ENCODE measurements at places on chromosomes 5 and 9.

DNA sequence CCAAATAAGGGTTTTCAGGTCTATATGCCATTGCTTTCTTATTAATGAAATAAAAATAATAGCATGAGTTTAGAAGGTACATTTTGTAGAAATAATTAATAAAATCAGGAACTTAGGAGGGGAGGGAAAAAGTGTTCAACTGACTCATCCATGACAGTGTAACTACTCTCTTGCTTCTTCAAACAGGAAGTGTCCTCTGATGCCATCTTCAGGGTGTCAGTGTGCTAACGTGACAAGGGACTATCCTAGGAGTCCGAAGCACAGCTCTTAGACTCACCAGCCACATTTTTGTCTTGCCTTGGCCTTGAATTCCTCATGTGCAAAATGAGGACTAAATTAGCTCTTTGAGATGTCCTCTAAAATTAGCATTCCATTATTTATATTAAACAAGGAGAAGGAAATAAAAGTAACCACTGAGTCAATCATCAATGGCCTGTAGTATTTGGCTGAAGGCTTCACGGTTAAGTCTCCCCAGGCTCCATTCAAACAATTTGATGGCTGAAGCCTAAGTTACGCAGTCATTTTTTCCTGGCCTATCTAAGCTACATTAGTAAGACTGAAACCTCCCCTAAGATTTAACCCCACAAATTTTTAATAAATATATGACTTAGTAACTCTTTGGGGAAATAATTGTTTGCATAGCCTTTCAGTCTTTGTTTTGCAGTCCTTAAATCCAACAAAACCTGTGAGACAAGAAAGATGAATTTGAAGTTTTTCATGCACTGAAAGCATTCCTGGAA lies 151.1 kb downstream of the ARL15 start:
- DNase-seq = peak; percentile 8

DNA sequence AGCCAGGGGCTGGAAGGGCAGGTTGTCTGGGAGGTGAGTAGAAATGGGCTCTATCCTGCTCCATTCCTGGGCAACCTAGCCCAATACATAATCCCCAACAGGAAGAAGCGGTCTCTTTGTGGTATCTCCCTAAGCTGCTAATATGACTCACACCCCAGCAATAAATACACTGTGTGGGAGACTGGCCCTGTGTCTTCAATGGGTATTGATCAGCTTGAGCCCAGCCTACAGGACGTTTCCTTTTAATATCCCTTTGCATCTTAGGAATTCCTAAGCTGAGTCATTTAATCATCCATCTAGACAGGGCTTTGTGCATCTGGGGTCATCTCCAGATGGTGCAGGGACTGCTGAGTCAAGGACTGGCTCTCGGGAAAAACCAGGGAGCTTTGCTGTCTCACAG lies 207.0 kb upstream of the PANK3 start:
- DNase-seq = no peak

GRCh38 chr9:108094676-108094993 lies 605.1 kb upstream of the KLF4 start:
- DNase-seq = no peak

DNA sequence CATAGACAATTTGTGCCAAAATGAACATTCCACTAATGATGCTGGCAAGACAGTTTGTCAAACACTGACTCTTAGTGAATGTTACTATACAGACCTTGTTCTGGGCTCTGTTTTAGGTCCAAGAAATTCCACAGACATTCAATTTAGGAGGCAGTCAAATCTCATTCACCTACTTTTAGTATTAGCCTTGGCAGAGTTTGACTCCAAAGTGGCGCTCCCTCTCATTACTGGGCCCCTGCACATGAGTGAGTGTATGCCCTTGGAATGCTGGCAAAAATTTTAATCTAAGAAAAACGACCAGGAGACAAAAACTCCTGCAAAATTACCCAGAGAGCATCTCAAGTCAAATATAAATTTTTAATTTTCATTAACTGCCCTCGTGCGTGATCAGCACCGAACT lies 94.9 kb upstream of the SLC27A6 start:
- DNase-seq = no peak

- DNase-seq = no peak
Observed at GRCh38 chr5:91061094-91061493, 322.0 kb downstream of the ARRDC3 start.

GRCh38 chr5:10009802-10010201 lies 239.9 kb downstream of the ATPSCKMT start:
- no peak for DNase-seq

- no peak for DNase-seq
Observed at GRCh38 chr9:2354856-2355696, 266.5 kb upstream of the VLDLR start.

- DNase-seq = no peak
Observed at GRCh38 chr9:109248133-109248581, 72.7 kb downstream of the EPB41L4B start.

- no peak for DNase-seq
Observed at GRCh38 chr5:56561-57290, 35.2 kb upstream of the PLEKHG4B start.

- no peak for DNase-seq
Observed at GRCh38 chr9:131397100-131397790, 3.4 kb downstream of the PRRC2B start.

DNA sequence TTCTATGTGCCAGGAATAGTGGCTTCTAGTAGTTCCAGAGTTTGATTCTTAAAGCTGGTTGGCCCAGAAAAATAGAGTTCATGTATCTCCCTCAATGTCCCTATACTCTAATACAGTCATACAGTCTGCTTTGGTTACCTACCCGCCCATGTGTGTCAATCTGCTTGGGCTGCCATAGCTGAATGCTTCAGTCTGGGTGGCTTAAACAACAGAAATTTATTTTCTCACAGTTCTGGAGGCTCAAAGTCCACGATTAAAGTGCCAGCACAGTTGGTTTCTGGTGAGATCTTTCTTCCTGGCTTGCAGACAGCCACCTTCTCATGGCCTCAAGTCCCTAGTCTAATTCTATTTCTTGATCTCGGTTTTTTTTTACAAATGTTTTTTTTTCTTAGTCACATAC lies 1739.0 kb downstream of the MAT2B start:
- no peak for DNase-seq

DNA sequence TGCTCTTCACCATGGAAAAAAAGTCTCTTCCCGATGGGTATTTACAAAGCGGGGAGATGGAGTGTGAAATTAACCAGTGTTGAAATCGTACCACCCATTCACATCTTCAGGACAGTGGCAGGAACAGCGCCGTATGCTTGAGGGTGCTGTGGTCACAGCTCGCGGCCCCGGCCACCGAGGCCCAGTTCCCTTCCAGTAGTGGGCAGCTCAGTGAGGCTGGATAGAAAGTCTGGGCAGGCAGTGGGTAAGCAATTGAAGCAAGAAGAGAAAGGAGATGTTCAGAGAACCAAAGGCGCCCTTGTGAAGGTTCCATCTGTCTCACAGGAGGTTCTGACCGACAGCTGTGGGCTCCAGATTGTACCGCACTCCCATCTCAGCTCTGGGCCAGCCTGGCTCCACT lies 59.1 kb downstream of the SECISBP2 start:
- no peak for DNase-seq

DNA sequence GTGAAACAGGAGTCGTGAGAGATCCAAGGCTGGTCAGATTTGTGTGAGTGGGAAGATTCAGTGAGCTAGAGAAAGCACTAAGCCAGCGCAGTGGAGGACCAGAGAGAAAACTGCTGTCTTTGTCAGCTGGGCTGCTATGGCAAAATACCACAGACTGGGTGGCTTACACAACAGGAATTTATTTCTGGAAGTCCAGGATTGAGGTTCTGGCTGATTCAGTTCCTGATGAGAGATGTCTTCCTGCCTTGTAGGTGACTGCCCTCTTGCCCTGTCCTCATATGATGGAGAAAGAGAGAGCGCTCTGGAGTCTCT lies 24.2 kb upstream of the ANKRD33B start:
- DNase-seq = no peak

GRCh38 chr5:131416729-131417128 lies 152.9 kb downstream of the CDC42SE2 start:
- DNase-seq = no peak

DNA sequence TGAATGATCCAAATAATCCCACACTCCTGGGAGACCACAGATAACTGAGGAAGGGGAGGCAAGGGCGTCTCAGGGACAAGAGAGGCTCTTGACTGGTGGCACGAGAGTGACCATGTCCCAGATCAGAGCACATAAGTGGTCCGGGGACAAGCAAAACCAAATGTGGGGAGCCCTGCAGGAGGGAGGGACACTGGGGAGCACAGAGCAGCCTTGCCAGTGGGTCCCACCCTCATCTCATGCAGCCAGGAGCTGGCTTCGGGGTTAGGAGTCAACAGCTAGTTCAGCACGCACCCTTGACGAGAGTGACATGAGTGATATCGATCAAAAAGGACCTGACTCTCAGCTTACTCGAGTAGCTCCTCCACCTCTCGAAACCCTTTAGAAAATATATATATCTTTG lies 16.5 kb upstream of the UBE2QL1 start:
- no peak for DNase-seq

DNA sequence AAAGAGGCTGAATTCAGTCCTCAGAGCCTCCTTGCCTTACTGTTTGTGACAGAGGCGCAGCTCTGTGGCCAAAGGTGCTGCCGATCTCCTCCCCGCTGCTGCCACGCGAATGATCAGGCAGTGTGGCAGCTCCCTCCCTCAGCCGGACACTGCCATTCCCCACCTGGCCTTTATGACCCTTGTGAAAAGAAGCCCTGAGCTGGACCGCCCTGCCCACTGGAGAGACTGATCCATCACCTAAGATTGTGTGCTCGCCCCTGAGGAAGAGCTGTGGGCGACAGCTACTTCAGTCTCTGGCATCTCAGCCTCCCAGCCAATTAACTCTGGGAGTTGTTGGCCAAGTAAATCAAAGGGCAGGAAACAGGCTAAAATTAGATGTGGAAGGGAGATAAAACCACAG lies 90.9 kb downstream of the CARTPT start:
- no peak for DNase-seq

DNA sequence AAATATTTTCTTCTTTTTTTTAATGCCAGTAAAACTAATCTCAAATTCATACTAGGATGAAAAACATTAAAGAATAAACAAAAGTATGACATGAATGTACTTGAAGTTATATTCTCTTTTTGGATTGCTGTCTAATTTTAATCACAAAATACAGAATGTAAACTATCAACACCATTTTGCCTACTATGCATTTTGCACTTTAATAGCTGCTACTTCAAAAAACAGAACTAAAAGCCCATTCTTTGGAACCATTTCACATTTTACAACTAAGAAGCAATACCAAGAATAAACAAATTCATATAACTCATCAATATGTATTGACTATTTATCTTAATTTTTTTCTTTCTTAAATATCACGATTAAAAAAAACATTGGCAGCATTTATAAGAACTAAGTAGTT lies 58.1 kb downstream of the ADAMTS6 start:
- DNase-seq = no peak

DNA sequence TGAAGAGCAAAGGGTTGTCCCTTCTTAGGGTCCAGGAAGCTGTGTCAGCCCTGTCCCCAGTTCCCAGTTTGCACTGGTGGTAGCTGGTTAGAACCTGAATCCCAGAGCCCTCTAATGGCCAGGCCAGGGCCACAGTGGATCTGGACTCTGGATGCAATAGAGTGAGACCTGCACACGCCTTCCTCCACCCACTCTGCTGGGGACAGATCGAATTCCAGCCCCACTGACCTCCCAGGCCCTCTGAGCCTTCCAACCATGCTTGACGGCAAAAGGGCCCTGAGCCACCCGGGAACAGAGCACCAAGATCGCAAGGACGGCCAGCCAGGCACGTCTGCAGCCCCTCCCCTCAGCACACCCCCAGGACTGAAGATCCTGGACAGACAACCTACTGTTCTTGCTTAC lies 23.7 kb downstream of the NAIF1 start:
- no peak for DNase-seq

GRCh38 chr5:149426931-149427330 lies 47.8 kb upstream of the IL17B start:
- DNase-seq = no peak

DNA sequence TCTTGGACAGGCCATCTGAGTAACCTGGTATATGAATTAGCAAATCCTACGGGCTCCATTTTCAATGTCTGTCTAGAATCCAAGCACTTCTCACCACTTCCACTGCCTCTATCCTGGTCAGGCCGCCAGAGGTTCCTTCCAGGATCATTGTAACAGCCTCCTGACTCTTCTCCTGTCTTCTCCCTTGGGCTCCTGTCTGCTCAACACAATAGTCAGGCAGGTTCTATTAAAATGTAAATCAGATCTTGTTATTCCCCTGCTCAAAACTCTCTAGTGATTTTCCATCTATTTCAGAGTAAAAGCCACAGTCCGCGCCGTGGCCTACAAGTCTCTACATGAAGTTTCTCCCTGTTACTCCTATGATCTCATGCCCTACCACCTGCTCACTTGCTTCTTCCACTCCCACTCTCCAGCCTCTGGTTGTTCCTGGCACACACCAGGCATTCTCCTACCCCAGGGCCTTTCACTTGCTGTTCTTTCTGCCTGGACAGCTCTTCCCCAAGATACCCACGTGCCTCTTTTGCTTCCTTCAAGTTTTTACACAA lies 21.7 kb downstream of the ZNF366 start:
- DNase-seq = no peak

DNA sequence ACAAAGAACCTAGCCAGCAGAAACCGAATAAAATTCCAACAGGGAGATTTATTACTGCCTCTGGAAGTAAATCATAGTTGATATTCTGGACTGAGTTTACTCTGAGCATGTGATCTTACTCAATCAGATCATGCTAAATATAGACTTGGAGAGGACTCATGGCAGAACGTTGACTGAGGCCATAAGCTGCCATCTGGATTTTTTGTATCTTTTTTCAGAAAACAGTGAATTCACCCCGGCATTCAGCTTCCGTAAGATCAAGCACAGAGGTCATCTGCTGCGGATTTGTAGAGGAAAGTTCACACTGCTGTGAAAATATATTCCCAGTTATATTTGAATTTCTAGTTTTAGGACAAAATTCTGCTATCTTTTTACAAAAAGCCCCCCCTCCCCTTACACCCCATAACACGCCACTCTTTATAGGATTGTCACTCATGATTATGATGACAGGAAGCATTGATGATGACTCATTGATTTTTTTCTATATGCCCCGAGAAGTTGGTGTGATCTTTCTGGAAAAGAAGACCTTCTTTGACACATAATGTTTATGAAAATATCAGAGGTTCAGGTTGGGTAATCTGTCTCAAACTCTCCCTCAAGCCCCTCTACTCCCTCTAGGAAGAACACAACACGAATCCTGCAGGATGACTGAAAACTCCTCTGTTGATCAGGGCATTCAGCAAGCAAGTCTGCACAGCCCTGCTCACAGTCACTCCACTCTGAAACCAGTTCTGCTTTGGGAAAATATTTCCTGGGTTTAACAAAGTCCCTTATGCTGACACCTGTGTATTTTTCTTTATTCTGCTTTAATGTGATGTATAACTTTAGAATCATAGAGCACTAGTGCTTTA lies 70.8 kb downstream of the NXNL2 start:
- no peak for DNase-seq

DNA sequence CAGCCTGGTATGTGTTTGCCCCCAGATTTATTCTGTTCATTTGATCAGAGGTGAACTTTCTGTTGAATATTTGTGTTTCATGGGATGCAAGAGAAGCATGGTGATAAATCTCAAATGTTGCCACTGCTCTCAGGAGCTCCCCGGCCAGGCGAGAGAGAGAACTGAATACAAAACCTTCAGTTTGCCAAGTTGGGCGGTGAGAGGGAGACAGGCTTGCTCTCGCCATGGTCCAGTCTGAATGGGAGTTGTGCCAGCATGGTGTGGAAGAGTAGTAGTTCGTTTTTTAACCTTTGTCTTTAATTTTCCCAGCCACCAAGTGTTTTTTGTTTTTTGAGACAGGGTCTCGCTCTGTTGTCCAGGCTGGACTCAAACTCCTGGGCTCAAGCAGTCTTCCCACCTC lies 2.7 kb downstream of the NTMT1 start:
- no peak for DNase-seq
